Smooth muscle cell of the pulmonary artery (primary cell): ENCODE measurements at places on chromosomes 4 and X. TPM values are rescaled to one million over a fixed set of nuclear protein-coding genes. Genes with fewer than 3 reads are reported as not detected.

BEX2 gene
- total RNA-seq: 1.0 and 1.9 TPM in 2 replicates

SLITRK4 gene
- 0.43 and 2.0 TPM in 2 replicates for total RNA-seq

UCHL1 gene
- total RNA-seq: 213 and 291 TPM in 2 replicates

ETDB gene
- not detected in 2 replicates for total RNA-seq

CT55 gene
- total RNA-seq: not detected in 2 replicates

TXLNG gene
- total RNA-seq: 6.3 and 6.7 TPM in 2 replicates

TLR1 gene
- total RNA-seq: 0.76 and 1.5 TPM in 2 replicates

CTAG1A gene
- total RNA-seq: not detected in 2 replicates

WAS gene
- total RNA-seq: 0.13 TPM in 2 replicates

CCDC158 gene
- 0.59 and 1.2 TPM in 2 replicates for total RNA-seq

CNGA1 gene
- total RNA-seq: 0.46 and 4.5 TPM in 2 replicates

ENPEP gene
- total RNA-seq: 0.43 and 4.7 TPM in 2 replicates

MAGEA8 gene
- not detected in 2 replicates for total RNA-seq

AMTN gene
- 0.13 TPM in 1 of 2 replicates, not detected in the other for total RNA-seq

MSANTD1 gene
- total RNA-seq: 0.52 and 0.83 TPM in 2 replicates

AVPR2 gene
- total RNA-seq: not detected in 2 replicates

ARR3 gene
- total RNA-seq: not detected in 2 replicates

MAGIX gene
- 2.2 and 4.2 TPM in 2 replicates for total RNA-seq

TMSB15C gene
- total RNA-seq: 1.3 and 1.7 TPM in 2 replicates

SUPT20HL2 gene
- total RNA-seq: not detected in 2 replicates

HAND2 gene
- 5.4 and 6.9 TPM in 2 replicates for total RNA-seq

TAB3 gene
- total RNA-seq: 9.3 and 10.2 TPM in 2 replicates
